ENCODE measurements at places on chromosomes 3 and 15.

GRCh38 chr15:92583096-92584034, 72.2 kb downstream of the FAM174B start:
- no peak for DNase-seq

- no peak for DNase-seq
Measured at GRCh38 chr3:50609763-50610085, 1.9 kb downstream of the CISH start.

DNA sequence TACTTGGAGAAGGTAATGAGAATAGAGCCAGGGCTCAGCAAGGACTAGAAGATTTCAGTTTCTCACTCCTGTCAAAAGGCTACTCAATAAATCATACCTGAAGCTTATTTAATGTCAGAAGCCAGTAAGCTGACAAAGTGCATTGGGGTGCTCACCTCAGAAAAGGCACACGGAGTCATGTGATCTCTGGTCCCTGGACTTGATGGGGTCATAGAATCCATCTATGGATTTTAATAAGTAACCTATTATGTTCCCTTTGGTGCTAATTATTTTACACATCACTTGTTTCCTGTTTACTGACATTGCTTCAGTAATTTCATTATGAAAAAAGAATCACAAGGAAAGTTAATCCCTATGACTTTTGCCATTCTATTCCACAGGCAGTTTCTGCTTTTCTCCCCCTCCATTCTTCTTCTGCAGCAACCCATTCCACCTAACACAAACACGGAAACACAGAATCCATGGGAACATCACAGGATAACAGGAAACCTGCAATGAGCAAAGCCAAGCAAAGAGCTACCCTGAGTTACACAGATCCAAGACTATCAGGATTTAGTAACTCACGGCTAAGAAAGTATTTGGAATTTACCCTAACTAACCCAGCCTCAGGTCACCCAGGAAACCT, 159.6 kb downstream of the MEIS2 start:
- DNase-seq: no peak

DNA sequence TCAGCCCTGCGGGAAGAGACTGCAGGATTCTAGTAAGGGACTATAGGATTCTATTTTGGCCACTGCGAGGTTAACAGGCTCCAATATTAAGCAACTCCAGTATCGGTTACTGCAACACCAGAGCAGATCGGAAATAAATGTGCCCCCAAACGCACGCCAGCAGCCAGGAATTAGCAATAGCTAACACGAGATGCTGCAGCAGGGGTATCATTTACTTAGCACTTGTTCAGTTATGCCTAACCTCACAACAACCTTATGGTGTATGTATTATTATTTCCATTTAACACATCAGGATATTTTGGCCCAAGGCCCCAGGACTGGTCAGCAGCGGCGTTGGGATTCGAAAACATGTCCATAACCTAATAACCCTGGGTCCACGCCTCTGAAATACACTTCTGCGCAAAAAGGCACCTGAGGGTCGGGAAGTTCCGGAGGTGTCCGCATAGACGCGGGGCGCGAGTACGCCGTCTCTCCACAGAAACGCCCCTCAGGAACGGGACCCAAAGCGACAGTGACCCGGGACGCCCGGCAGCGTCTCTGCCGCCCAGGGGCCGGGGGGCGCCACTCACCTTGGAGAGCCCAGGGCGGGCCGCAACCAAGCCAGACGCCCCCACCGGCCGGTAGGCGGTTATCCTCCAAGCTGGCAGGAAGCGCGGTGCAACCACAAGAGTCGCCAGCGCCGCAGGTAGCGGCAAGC, 681 bp downstream of the PIK3CB start:
- peak; percentile 68 for DNase-seq

DNA sequence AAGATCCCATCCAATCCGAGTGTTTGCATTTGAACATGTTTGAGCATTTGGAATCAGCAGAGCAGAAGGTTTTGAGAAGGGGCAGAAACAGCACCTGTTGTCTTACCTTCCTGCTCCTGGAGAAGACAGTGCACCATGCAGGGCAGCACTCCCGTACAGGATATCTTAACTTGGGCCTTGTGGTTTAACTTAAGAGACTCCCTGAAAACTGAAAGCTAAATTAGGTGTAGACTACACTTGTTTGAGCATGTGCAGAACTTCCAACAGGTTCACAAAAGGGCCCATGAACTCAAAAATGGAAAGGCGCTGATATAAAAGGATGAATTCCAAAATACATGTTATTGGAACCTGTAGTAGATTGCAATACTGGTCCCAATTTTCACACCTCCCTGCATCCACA, 175.4 kb upstream of the PRICKLE2 start:
- DNase-seq: no peak

GRCh38 chr3:72459588-72459987, 388.7 kb downstream of the SHQ1 start:
- DNase-seq: no peak

GRCh38 chr3:58607816-58608215, 30.6 kb upstream of the FAM107A start:
- DNase-seq: no peak

GRCh38 chr3:100044369-100044768, 69.9 kb downstream of the FILIP1L start:
- DNase-seq: peak; percentile 14

GRCh38 chr3:7397097-7397496, 536.2 kb downstream of the GRM7 start:
- no peak for DNase-seq

- no peak for DNase-seq
Measured at GRCh38 chr3:163939926-163940325, 1138.4 kb downstream of the SI start.

- DNase-seq: no peak
Measured at GRCh38 chr15:70795311-70795665, 31.9 kb upstream of the UACA start.

DNA sequence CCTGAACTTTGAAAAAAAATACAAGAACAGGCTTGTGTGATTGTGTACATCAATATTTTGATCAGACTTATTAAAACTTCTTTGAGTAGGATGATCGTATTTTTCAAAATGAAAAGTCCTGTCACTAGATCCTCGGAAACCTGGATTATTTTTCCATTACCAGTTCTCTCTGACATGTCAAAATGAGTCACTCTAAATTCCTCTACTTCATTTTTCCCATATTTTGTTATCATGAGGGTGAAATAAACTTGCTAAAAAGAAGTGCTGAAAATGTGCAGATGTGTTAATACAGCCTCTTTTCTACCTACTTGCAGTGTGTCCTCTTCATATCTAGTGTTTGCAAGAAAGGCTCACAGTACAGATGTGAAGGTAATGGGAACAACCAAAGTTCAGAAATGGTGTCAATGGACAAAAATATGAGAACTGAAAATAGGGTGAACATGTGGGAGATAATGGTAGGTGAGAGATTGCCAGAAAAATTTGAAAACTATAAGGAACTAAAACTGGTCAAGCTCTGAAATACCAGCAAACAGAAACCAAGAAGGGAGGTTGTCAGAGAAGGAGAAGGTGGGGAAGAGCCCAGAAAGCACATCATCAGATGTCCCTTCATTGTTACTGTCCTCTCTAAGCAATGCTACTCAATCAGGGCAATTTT, 108.2 kb downstream of the EOMES start:
- DNase-seq: no peak

- no peak for DNase-seq
Measured at GRCh38 chr3:52834871-52835501, at the start of gene MUSTN1. MUSTN1 (minus strand) TSS chr3:52835019; CDS start chr3:52834948, 71 bp downstream.

- no peak for DNase-seq
Measured at GRCh38 chr3:180466401-180467011, 135.5 kb upstream of the TTC14 start.

- no peak for DNase-seq
Measured at GRCh38 chr3:195259154-195259474, 11.8 kb downstream of the XXYLT1 start.

DNA sequence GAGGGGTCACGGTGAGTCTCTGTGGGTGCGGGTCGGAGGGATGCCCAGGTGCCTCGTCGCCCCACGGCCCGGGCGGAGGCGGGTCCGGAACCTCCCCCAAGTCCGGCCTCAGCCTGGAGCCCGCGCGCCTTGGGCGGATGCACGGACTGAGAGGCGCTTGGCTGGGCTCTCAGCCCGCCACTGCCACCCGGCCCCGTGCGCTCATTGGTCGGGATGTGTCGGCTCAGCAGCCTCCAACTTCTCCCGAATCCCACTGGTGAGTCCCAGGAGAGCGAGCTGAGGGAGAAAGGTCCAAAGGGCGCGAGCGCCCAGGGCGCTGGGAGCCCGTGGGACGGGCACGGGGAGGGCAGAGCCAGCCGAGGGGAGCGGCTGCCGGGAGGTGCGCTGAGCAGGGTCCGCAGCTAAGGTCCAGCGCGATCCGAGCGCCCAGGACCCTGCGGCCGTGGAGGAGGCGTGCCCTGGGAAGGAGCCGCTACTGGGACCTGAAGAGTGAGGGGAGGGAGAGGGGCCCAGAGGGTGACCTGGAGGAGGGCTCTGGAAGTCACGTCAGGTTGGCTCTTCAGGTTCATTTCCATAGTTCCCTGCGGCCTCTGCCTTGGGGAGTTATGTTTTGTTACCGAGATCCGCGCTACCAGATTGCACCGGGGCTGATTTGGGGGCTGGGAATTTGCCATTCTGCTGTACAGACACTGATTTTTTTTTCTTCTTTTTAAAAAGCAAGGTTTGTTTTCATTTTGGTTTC, at the start of gene MME:
TSS of gene MME (plus strand) at position 574 of the 742 bp plus-strand sequence. CDS start 3,849 bp downstream, outside the sequence.
- no peak for DNase-seq

GRCh38 chr3:39013289-39013688, 38.5 kb downstream of the SCN11A start:
- no peak for DNase-seq

- DNase-seq: no peak
Measured at GRCh38 chr3:65210026-65210814, 522.4 kb upstream of the ADAMTS9 start.

DNA sequence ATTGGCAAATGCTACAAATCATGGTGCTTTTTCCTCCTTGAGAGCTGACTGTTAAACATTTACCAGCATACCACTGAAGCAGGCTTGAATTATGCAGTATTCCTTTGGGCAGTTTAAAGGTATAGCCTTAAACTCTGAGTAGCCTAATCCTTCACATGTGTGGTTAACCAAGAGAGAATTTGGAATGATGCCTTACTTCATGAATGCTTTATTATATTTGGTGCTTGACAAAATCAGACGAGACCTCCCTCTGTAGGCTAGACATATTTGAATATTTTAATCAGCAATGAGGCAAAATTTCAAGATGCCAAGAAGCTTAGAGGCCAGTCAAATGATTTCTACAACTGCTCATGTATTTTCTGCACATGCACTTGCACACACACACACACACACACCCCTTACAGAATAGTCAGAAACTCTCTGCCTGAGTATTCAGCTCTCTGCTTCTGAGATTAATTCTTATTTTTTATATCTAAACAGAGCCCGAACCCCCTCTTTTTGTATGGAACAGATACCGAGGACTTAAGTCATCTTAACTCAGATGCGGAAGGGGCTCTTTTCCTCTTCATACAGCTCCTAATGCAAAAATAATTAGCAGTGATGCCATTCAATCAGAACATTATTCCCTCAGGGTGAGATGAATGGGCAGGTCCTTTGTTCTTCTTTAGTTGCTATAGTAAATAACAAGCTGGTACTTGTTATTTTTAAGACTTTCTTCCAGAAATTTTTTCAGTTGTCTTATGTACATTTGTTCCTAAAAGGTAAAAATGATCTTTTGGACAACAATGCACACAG, 195.5 kb upstream of the TMC3 start:
- DNase-seq: no peak

GRCh38 chr15:60442763-60443162, 36.2 kb downstream of the ICE2 start:
- DNase-seq: no peak

DNA sequence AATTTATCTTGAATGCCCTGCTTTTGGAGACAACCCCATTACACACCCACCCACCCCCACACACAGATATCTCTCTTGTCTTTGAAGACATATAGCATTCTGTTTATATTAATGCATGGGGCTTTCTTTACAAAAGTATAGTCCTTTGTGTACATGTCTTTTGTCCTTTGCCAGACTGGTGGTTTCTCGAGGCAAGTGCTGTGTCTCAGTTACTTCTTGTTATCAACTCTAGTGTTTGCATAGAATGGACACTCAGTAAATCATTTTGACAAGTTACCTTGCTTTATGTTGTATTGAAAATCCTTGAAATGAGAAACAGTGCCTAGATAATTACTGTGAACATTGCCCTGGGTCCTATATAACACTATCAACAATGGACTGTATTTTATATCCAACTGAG, 33.9 kb downstream of the KBTBD8 start:
- no peak for DNase-seq

- peak; percentile 43 for DNase-seq
Measured at GRCh38 chr3:128698211-128699047, 27.6 kb upstream of the RAB7A start.

- no peak for DNase-seq
Measured at GRCh38 chr3:41683666-41684350, 278.1 kb downstream of the ULK4 start.

- DNase-seq: no peak
Measured at GRCh38 chr15:63909819-63910437, 76.2 kb upstream of the HERC1 start.

DNA sequence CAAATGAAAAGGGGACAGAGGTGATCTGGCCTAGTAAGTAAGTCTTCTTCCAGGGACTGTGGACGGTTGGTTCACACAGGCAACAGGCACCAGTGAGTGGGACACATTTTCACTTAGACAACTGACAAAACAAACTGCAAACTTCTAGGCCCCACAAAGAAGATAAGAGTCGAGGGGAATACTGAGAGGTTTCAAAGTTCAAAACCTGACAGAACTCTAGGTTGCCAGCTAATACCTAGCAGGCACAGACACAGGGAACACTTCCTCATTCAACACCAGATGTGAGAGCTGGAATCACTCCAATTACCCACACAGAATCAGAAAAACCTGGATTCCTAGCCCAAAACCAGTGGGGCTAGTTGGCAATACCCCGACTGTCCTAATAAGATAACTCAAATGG, 621.7 kb downstream of the ZPLD1 start:
- DNase-seq: no peak

DNA sequence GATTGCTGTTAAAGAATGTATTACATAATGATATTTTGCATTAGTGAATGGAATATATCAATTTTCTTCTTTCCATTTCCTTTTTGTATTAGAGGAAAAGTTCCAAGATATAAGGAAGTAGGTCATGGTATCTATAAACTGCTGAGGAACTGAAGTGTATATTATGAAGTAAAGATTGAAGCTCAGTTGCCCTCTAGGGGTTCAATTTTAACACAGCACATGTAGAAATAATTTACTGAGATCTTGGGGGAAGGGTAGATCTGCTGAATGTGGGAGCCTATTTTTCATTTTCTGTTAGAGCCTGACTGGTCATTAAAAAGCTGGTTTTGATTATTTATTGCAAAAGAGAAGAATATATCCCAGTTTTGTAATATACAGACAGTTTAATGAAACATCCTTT, 45.2 kb downstream of the CMC1 start:
- DNase-seq: no peak

DNA sequence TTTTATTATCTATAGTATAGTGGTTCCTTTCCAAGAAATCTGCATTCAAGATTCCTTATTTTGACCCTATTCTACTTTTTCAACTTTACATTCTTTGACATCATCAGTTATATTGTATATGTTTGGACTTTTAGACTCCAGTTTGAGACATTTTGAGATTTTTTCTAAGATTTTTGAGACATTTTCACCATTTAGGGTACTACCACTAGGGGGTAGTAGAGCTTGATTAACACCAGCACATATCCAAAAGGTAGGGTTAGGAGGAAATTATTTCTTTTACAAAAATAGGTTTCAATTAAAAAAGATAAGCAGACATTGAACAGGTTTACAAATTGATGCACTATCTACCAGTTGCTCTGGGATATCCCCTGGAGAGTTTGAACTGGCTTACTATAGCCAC, 262.5 kb downstream of the SCAPER start:
- DNase-seq: no peak

GRCh38 chr15:52172869-52173268, 18.3 kb downstream of the GNB5 start:
- DNase-seq: no peak

Measured in HL-60 (cell line).